ENCODE measurements at places on chromosomes 3 and 15. TPM values are rescaled to one million over a fixed set of nuclear protein-coding genes. Genes with fewer than 3 reads are reported as not detected.

Gene MASP1
- 177 TPM for total RNA-seq

DNA sequence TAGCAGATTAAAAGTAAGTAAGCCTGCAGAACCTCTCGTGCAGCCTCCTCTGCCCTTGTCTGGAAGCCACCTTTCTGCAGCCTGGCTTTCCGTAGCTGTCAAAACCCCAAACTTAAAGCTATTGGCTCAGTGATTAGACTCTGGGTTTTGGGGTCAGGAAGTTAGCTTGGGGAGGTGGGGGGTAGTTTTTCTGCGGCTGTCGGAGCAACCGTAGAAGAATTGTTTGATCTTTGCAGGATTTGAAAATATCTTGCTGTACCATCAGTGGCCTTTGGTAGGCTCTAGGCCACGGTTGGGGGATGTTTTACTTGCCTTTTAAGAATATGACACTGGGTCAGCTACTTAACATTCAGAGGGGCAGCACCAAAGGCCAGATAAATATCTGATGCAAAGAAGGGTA is 88.4 kb upstream of the RASGRP1 start:
- no peaks in the 10 kb centered on the region for H3K27me3 ChIP-seq
- DNase-seq = no peak
- H3K4me3 ChIP-seq = no peak overlapping the region
- H3K27ac ChIP-seq = no peak overlapping the region
- no peaks in the 10 kb centered on the region for H3K4me1 ChIP-seq
- H3K36me3 ChIP-seq = no peaks in the 10 kb centered on the region

Gene SEMA3G
- total RNA-seq = 15.6 TPM

GRCh38 chr15:95494971-95495541 is 835.4 kb upstream of the NR2F2 start:
- DNase-seq = no peak
- H3K4me3 ChIP-seq = no peak overlapping the region
- peaks cover 13% of the 10 kb centered on the region for H3K4me1 ChIP-seq
- H3K27ac ChIP-seq = no peak overlapping the region

Gene ZNF385D
- 5.5 TPM for total RNA-seq

DNA sequence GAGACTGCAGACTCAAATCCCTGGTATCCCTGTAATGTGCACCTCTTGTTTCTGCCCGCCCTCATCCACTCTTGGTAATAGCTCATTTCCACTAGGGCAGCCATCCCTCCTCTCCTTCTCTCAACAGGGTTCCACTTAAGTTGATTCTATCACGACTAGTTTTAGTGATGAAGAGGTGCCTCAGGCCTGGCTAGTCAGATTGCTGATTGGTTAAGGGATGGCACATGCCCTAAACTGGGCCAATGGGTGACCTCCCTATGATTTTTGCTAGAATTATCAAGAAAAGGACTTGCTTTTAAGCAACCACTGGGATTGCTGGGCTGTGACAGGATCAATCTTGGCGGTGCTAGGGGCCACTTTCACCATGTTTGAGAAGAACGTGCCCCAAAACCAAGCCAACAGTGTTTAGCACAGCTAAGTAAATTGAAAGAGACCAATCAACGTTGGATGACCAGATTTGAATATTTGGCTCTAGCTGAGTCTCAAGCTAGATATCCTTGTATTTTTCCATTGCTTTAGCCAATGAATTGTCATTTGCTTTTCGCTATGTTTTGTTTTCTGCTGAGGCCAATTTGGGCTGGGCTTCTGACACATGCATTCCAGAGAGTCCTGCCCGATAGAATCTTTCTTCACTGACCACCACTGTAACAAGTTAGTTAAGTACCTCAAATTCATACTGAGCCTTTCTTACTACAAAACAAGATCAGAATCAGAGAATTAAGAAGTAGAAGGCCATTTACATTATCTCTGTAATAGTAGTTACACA is 131.0 kb downstream of the PDZRN3 start:
- no peaks in the 10 kb centered on the region for H3K27me3 ChIP-seq
- no peaks in the 10 kb centered on the region for H3K4me1 ChIP-seq
- no peak for DNase-seq
- no peak overlapping the region for H3K4me3 ChIP-seq

Data from heart left ventricle (tissue), 16 donors.